Activated naive CD4-positive, alpha-beta T cell treated with anti-CD3 and anti-CD28 coated beads, Interleukin-2, amount 10 ng/mL, durations not matched to agents 7 days and 5 days (primary cell): ENCODE measurements at places on chromosomes 13 and 19.

GRCh38 chr19:6551607-6552450, 21.0 kb downstream of the TNFSF9 start:
- peak; percentile 73 for DNase-seq

DNA sequence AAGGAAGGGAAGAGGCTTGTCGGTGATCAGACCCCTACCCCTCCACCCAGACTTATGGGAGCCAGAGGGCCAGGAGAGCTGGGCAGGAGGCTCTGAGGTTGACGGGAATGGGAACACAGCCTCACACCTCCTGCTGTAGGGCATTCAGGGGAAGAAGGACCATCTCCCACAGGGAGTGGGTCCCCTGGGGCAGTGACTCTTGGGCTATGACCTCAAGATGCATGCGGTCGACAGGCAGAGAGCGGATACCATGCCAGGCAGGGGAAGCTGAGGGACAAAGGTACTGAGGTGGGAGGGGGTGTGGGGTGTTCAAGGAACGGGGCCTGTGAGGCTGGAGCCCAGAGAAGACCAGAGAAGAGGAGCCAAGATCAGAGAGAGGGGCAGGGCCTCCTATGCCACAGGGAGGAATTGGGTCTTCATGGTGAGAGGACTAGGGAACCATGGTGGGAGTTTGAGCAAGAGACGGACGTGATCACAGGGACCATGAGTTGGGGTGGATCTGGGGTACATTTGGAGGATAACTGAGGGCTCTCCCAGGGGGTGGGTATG, 4.6 kb upstream of the TCF3 start:
- no peak for DNase-seq

DNA sequence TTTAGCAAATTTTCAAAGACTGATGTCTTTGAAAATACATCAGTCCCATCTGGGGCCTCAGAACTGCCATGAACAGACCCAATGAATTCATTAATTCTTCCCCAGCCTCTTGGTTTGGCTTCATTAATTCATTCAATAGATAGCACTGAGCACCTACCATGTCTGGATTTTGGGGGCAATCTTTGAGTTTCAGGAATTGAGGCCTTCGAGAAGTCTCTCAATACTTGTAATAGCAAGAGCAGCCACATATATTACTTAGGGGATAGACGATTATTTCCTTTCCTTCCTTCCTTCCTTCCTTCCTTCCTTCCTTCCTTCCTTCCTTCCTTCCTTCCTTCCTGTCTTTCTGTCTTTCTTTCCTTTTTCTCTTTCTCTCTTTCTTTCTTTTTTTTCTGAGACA, 64.8 kb downstream of the ALOX5AP start:
- DNase-seq, result no peak

- no peak for DNase-seq
Measured at GRCh38 chr19:9324584-9324962, 594 bp downstream of the ZNF559 start.

GRCh38 chr13:46008631-46009030, 43.9 kb downstream of the ZC3H13 start:
- DNase-seq, result no peak

DNA sequence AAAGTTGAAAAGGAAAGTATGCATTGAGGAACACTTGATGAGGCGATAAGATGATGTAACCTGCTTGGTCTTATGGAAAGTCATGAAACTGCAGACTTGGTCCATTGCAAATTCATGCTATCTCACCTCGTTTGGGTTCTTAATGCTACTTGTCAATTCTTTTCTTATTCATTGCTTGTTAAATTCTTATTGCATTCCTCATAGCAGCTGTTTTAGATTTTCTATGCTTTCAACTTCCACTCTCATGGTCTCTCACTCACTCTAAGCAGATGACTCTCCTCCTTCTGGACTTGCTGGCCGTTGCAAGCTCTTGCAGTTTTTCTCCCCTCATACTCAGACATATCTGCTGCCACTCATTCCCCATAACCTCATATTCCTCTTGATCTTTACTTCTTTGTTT, 67.8 kb upstream of the CSNK1A1L start:
- no peak for DNase-seq

- no peak for DNase-seq
Measured at GRCh38 chr19:42271045-42271419, 2.0 kb downstream of the CIC start.

GRCh38 chr13:26710166-26710565, 50.4 kb downstream of the GPR12 start:
- no peak for DNase-seq

GRCh38 chr13:29513981-29514719, 81.3 kb downstream of the SLC7A1 start:
- no peak for DNase-seq

- no peak for DNase-seq
Measured at GRCh38 chr19:35713904-35714495, 3.8 kb upstream of the KMT2B start.

DNA sequence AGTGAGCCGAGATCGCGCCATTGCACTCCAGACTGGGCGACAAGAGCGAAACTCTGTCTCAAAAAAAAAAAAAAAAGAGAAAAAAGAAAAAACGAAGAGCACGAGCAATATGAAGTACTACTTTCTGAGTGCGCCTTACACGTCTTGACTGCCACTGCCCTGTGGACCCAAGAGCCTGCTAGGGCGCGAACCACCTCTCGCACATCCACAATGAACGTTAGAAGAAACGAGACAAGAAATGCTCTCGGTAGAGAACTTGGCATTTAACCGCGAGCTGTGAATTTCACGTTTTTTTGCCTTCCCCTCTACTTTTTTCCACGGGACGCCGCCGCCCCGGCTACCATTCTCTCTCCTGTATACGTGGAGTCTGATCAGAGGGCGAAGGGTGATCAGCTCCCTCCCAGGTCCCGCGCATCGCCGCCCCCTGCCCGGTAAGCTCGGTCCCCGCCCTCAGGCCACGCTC, 454 bp downstream of the TIMM44 start:
- no peak for DNase-seq

GRCh38 chr13:80340651-80341100, 250 bp downstream of the SPRY2 start:
- no peak for DNase-seq

DNA sequence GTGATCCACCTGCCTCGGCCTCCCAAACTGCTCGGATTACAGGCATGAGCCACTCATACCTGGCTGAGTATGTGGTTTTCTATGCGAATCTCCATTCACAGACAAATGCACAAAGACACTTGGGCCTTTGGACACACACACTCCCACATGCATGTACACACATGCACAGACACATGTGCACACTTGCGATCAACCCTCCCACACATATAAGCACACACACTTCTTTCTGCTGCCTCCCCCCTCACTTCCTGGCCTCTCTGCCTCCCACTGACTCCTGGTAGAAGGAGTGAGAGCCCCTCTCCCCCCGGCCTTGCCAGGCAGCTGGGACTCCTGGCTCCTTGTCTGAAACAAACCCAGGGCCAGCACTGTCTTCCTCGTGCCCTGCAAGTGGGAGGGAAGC, 29.3 kb upstream of the PLEKHF1 start:
- no peak for DNase-seq

GRCh38 chr13:20114066-20114610, 46.7 kb downstream of the GJA3 start:
- DNase-seq, result no peak
